ENCODE measurements at places on chromosomes 2 and 18.

- DNase-seq, result no peak
Observed at GRCh38 chr18:58611395-58612131, 17.3 kb downstream of the ALPK2 start.

GRCh38 chr2:230925879-230926765, 1.1 kb upstream of the GPR55 start:
- no peak for DNase-seq

DNA sequence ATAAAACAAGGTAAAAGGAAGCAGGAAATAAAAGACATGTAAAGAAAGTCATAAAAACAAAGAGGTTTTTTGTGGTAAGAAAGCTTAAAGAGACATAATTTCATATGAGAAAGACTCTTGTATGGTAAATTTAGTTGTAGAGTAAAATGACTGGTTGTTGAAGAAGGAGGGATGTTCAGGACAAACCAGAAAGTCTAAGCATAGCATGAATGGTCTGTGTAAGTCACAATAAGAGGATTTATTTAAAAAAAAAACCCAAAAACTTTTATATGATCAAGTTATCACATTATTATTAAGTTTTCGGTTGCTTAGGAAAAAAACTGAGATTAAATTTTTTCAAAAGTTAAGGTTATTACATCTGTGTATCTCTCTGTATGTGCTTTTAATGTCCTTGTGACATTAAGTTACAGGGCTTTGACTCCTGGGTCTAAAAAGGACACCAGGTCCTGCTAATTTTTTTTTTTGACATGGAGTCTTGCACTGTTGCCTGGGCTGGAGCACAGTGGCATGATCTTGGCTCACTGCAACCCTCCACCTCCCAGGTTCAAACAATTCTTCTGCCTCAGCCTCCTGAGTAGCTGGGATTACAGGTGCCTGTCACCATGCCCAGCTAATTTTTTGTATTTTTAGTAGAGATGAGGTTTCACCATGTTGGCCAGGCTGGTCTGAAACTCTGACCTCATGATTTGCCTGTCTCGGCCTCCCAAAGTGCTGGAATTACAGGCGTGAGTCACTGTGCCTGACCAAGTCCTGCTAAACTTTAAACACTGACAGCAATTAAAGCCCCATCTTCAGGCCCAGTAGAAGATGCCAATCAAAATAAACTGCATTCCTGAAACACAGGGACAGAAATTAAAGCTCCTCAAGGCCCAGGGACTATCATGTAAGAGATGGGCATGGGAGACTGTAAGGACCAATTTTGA, 14.2 kb upstream of the OXER1 start:
- DNase-seq, result no peak

- no peak for DNase-seq
Observed at GRCh38 chr2:241458687-241459086, 49.7 kb downstream of the STK25 start.

DNA sequence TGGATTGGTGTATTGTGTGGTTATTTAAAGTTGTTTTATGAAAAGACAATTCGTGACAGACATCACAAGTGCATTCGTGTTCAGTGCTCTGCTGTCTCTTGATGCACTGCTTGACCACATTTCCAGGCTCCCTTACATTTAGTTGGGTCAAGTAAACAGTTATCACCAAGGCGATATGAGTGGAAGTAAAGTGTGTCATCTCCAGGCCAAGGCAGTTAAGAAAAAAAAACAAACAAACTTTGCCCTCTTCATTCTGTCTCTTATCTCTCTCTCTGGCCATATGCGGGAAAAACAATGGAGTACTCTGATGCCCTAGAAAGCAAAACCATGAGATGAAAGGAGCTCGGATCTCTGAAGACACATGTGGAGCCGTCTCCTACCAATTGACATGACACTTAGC, 131.1 kb downstream of the DSEL start:
- no peak for DNase-seq

DNA sequence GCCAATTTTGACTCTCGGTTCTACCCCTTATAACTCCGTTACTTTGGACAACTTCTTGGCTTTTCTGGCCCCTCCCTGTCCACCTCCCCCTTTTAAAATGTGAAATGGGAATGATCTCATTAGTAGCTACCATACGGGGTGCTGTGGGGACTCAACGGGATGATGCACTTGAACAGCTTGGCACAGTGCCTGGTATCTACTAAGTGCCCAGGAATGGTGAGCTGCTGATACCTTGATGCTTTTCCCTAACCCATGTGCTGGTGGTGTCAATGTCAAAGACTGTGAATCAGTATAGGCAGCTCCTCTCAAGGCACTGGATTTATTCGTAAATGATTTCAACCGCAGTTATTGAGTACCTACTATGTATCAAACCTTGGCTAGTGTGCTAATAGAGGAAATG, 204.2 kb downstream of the LOXHD1 start:
- no peak for DNase-seq

DNA sequence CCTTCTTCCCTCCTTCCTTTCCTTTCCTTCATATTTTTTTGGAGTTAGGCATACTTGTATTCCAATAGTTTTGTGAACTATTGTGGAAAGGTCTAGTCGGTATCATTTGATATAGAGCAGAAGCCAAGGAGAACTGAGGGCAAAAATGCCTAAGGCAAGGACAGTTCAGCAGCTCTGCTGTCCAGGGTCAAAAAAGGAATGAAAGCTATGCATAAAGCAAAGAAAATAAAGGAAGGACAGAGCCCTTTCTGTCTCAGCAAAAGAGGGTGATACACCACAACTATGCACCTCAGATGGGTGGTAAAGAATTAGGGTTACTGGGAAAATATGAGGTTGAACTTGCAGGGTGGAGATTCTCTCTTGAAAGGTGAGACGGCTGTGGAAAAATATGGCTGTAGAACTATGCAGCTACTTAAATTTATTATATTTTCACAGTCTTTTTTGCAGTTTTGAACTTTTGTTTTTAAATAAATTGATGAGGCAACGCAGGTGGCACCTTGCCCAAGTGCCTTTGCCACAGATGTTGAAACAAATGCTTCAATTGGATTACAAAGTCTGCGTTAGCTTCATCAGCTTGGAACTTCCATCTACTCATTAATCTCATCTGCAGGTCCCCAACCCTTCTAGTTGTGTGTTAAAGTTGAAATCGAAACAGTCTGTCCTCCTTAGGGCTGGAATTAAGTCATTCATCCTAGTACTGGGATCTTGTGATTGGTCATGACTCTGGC, 20.8 kb downstream of the LHCGR start:
- DNase-seq, result no peak

DNA sequence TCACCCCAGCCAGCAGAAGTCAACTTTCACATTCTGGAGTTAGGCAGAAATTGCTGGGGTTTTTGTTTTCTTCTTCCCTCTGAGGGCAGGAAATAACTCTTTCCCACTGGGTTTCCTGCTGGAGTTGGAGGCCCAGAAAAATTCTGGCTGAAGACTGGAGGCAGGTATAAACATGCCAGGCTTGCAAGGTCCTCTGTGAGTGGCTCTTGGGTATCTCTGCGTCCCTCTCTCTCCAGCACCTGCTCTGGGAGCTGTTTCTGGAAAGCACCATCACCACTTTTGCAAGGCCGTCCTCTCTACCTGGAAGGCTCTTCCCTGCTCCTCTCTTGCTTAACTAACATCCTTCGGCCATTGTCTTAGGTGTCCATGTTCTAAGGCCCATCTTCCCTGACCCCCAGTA, 91.0 kb downstream of the MCFD2 start:
- DNase-seq, result no peak

DNA sequence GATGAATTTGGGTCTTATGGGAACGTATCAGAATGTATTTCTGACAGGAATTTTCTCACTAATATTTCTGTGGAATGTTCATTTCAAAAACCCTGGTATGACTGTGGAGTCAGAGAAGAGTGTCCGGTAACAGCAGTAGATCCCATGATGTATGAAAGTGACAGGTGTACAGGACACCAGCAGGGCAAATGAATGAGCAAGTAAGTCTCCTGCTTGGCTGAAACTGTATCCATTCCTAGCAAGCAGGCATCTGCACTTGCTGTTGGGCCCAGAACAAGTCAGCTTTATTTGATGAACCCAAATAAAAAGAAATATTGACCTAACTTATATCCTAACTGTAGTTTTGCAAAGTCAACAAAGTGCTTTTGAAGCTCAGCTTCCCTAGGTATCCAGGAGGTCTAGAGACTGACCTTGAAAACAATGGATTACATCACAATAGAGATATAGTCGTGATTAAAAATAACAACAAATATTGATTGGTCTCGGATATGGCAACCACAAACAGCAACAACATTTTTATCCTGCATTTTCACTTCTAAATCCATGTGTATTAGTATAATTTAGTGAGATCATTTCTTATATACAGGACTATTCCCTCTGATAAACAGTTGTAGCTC, 37.6 kb downstream of the NXPH2 start:
- DNase-seq, result no peak

DNA sequence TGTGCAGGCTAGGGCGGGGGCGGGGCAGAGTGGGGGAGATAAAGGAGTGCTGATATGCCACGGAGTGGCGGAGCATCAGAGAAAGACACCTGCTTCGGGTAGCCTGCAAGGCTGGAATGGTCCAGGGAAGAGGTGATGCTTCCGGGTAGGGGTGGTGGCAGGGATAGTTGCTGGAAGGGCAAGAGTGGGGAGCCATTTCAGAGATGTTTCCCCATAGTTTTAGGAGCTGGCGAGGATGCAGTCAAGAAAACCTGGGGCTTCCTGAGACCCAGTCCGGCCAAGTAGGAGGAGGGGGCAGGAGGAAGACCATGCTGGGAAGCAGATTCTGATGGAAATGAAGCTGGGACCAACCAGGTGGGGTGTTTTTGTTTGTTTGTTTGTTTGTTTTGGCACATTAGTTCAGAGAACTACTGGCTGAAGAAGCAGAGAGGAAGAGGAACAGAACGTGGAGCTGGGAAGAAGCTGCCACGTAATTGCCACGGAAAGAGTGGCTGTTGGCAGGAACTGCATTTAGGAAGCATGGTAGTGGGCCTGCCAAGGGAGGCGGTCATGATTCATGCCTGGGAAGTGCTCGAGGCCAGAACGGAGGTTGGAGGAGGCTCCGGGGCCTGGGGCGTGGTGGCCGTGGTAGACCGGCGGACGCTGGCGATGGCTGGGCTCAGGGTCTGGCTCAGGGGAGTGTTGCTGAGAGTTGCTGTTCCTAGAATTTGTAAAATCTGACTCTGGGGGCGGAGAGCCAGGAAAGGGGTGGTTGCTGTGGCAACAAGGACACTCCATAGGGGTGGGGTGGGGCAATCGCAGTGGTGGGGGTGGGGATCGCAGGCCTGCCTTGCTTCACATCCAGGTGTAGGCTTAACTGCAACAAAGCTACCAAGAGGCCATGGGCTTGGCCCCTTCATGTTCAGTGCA, 8.6 kb upstream of the INPP5D start:
- no peak for DNase-seq

GRCh38 chr2:189165656-189166380, 13.7 kb downstream of the COL5A2 start:
- no peak for DNase-seq

GRCh38 chr2:227906991-227907390, 35.6 kb downstream of the DAW1 start:
- no peak for DNase-seq

DNA sequence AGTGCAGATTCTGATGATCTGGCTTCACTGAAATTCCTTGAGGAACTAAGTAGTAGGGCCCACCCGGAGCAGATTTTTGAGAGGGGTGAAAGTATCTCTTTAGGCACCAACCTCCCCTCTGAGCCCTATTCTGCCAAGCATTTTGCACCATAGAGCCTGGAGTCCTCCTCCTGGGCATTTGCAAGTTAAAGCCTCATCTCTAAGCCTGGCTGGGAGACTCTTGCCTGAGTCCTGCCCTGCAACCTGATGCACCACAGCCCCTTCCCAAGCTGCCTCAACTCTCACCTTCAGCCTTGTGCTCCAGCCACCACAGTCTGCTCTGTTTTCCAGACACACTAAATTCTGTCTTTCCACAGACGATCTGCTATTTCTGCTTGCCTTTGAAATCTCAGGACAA, 79.6 kb upstream of the PKDCC start:
- DNase-seq, result no peak

- no peak for DNase-seq
Observed at GRCh38 chr2:68196120-68196716, 38.5 kb downstream of the PNO1 start.

- no peak for DNase-seq
Observed at GRCh38 chr2:137300987-137301386, 535.6 kb downstream of the THSD7B start.

GRCh38 chr2:71671203-71671854, 218.0 kb downstream of the DYSF start:
- no peak for DNase-seq

DNA sequence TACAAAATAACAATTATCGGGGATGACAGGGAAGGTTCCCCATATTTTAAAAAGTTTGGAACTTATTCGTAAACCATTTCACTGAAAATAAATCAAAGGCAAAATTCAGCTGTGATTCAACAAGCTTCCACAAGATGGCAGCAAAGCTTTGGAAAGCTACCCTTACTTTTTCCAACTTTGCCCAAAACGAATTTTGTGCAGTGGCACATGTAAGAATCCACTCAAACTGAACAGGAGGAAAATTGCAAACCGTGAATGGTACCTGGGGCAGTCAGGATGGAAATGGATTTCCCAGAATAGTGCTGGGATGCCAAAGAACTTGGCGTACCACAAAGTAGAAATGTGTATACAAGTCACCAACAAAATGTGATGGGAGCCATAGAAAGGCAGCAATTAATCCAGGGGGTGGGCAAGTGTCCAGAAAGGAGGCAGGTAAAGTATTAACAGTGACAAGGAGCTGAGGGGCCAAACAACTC, 10.7 kb downstream of the RPL31 start:
- no peak for DNase-seq

GRCh38 chr2:172985139-172985892, 90.3 kb upstream of the MAP3K20 start:
- DNase-seq, result no peak

GRCh38 chr2:232898592-232899543, 28.8 kb downstream of the SNORC start:
- DNase-seq, result no peak

- DNase-seq, result no peak
Observed at GRCh38 chr2:167703441-167703840, 544.0 kb downstream of the STK39 start.

DNA sequence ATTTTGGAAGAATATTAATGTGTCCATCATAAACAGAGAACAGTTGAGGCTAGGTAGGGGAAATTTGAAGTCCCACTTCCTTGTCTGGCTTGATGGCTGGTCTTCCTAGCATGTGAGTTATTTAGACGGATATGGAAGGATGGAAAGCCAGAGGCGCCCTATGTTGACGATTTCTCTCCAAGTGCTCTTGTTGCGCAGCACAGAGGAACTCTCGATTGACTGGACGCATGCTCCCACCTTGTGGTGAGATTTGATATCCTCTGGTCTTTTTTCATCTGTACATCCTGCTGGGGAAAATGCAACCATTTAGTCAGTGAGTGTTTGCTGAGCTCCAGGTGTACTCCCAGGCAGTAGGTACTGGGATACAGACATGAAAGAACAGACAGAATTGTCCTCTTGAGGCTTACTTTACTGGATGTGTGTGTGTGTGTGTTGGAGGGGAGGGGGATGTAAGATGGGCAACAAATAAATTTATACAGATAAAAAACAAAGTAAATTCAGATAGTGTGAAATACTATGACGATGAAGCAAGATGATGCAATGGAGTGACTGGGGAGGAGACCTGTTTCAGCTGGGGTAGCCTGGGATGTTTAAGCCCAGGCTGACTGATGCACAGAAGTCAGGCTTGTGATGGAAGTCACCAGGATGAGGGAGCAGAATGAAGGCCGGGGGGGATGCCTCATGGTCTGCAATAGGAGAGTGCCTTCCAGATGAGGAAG, 137.2 kb downstream of the TRIM43 start:
- DNase-seq, result peak; percentile 16

- no peak for DNase-seq
Observed at GRCh38 chr2:129061069-129061768, 742.6 kb upstream of the HS6ST1 start.

- peak; percentile 17 for DNase-seq
Observed at GRCh38 chr2:229586746-229587705, 127.3 kb downstream of the DNER start.

GRCh38 chr18:77262643-77263465, 13.2 kb downstream of the GALR1 start:
- DNase-seq, result no peak
